ENCODE measurements at places on chromosomes 1 and 21.

- no peak for DNase-seq
These were observed 34.4 kb upstream of the HP1BP3 start for GRCh38 chr1:20821466-20821865.

GRCh38 chr1:10302416-10302815, 92.0 kb downstream of the KIF1B start:
- no peak for DNase-seq

- no peak for DNase-seq
These were observed 11.2 kb upstream of the RCSD1 start for GRCh38 chr1:167618789-167619188.

- DNase-seq, result no peak
These were observed 63.5 kb upstream of the KIAA1614 start for GRCh38 chr1:180849031-180849775.

- DNase-seq, result no peak
These were observed 4.4 kb downstream of the CYB561D1 start for GRCh38 chr1:109498161-109498801.

- no peak for DNase-seq
These were observed 40.2 kb downstream of the BCL9 start for GRCh38 chr1:147581459-147581858.

DNA sequence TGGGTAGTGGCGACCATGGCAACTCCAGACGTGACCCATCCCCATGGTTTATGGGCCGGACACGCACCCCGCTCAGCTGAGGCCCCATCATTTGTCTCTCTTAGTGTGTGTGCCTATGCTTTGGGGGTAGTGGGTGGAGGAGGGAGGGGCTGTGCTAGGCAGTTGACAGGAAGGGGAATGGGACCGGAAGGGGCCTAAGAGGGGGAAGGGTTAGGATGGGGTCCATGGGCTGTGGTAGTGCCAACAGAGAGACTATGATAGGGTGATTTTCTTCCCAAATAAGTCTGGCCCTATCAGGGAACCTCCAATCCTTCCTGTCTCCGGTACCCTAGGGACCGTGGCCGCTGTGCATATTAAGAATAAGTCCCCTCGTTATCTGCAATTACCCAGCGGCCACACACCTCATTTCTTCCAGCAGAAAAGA, 9.9 kb downstream of the DMAP1 start:
- DNase-seq, result no peak
